WERI-Rb-1 (cell line): ENCODE measurements at places on chromosomes 3 and 15.

GRCh38 chr15:65176056-65176455, 9.1 kb downstream of the CLPX start:
- DNase-seq = no peak

GRCh38 chr3:87179642-87180041, 47.5 kb upstream of the CHMP2B start:
- no peak for DNase-seq

DNA sequence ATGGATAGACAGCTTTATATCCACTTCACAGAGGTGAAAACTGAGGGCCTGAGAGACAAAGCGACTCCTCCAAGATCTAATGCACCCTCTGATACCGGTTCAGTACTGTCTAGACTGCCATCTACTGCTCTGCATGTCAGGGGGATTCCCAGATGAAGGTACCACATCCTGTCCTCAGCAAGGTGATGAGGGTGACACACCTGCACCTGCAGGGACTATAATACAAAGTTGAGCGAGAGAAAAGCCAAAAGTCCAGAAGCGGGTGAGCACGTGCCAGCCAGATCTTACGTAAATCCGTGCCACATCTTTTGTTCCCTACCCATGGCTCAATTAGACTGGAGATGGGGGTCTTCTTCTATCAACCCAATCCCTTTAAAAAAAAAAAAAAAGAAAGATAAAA, 32.4 kb upstream of the HES1 start:
- no peak for DNase-seq

DNA sequence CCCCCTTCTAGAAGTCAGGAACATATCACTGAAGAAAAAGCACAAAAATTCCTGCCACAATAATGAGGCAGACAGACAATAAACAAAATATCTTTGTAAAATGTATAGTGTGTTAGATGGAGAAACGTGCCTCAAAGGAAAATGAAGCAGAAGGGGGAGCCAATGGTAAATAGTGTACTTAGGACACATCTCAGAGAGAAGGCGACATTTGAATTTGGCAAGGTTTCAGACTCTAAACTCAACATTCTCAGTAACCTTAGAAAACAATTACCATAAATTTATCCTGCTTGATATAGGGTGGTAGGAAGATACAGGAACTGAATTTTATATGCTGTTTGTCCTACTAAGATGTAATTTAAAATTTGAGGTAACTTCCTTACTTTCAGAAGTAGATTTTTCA, 52.6 kb upstream of the PTX3 start:
- no peak for DNase-seq

DNA sequence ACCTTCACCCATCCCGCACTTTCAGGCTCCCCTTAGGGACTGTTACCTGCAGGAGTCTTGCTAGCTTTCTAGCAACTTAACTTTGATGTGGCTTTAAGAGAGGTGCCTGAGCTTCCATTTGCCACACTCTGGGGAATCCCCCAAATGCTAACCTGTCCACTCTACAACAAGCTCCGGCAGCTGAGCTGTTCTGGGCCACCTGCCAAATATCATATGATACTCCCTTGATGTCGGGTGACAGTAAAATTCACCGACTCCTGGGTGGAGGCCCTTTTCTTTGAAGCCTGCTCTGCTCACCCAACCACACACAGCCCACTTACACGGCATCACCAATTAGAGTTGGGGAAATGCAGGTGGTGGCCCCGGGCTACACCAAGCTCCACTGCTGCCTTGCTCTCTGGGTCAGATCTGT, 38.0 kb upstream of the XCR1 start:
- no peak for DNase-seq

DNA sequence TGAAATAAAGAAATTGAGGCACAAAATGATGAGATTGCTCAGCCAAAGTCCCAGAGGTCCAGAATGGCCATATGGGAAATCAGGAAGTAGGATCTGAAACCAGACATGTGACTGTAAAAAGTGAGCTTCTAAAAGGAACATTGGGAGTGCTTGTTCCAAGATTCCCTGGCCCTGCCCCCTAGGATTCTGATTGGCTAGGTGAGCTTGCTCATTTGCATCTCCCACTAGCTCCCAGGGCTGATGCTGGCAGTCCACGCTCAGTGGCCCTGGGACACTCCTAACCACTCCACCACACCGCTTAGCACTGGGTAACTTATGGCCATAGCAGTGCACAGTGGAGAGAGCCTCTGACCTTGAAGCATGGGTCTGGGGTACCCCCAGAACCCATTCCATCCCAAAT, 326.7 kb downstream of the NTRK3 start:
- no peak for DNase-seq

- no peak for DNase-seq
These were observed 6.8 kb downstream of the VILL start for GRCh38 chr3:37997342-37997741.

DNA sequence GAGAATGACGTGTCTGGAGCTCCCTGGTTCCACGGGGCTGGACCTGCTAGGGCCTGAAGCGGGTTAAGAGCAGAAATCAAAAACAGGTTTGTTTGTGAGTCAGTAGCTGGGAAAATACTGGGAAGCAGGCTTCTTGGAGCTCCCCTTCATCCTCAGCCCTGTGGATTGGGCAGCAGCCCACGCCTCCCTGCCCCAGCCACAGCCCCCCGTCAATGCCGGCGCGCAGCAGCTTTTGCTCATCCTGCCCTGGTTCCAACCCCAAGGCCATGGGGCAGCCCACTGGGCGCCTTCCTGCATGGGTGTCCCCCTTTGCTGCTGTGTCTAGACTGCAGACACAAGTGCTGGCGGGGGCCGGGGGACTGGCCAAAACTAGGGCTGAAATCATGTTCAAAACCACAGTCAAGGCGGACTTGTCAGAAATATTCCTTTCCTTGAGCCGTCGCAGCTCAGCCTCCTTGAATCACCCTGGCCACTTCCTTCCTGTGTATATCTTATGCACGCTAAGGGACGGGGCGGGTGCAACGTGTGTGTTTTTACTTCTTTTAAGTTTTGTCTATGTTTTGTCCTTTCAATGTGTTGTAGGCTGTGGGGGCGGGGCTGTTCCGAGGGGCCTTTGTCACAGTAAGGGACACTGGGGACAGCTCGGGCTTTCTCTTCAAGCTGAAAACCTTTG, 108.1 kb downstream of the KLF13 start:
- no peak for DNase-seq

- DNase-seq = no peak
These were observed 30.9 kb downstream of the CDC25A start for GRCh38 chr3:48157202-48157840.

DNA sequence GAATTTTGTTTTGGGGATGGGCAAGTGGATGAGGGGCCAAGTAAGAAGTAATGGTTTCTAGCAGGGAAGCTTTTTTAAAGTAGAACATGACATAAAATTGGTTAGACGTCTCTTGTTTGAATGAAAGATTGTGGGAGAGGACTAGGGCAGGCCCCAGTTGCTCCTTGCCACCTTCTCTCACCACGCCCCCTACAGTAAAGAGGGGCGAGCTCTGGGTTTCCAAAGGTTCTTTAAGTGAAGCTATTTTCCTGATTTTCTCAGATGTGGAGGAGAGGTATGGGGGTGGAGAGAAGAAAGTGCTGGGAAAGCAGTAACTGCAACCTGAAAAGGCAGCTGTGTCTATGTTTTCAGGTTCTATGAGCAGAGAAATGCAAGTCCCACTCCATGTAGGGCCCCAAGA, 32.6 kb upstream of the SKIL start:
- no peak for DNase-seq
